ENCODE measurements at places on chromosomes 16 and 17.

DNA sequence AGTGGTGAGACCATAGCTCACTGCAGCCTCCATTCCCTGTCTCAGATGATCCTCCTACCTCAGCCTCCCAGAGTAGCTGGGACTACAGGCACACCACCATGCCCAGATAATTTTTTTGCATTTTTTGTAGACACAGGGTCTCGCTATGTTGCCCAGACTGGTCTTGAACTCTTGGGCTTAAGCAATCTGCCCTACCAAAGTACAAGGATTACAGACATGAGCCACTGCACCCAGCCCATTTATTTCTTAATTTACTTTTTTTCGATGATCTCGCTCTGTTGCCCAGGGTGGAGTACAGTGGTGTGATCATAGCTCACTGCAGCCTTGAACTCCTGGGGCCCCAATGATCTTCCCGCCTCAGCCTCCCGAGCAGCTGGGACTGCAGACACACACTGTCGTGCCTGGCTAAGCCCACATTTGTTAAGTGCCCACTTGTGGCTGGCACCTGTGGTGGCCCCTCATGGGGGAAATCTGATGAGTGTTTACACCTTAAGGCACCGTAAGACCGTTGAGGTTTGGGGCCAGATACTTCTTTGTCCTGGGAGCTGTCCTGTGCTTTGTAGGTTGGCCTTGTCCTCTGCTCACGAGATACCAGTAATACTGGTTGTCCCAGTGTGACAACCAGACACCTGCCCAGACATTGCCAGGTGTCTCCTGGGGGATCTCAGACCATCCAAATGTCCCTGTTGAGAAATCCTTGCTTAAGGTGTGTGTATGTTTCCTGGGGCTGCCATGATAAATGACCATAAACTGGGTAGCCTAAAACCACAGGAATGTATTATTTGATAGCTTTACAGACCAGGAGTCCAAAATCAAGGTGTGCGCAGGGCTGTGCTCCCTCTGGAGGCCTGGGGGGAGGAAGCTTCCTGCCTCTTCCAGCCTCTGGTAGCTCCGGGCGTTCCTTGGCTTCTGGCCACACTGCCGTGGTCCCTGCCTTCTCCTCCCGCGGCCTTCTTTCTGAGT lies 141.4 kb upstream of the GSE1 start:
- peak; percentile 65 for DNase-seq

DNA sequence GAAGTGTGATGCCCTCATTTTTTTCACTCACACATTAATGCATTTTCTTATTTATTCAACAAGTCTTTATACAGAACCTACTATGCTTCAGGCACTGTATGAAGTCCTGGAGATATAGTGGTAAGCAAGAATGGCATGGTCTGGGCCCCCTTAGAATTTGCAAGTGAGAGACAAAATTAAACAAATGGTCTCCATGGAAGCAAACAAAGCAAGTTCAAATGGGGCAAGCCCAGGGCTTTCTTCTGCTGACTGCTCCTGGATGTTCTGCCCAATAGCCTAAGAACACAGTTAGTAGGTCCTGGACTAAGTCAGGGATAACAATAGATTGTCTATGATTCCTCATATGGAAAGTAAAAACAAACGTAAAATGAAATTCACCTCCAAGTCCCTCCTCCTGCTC lies 31.3 kb upstream of the DDX52 start:
- no peak for DNase-seq

- DNase-seq, result no peak
Measured at GRCh38 chr16:2798723-2799204, 494 bp downstream of the PRSS41 start.

DNA sequence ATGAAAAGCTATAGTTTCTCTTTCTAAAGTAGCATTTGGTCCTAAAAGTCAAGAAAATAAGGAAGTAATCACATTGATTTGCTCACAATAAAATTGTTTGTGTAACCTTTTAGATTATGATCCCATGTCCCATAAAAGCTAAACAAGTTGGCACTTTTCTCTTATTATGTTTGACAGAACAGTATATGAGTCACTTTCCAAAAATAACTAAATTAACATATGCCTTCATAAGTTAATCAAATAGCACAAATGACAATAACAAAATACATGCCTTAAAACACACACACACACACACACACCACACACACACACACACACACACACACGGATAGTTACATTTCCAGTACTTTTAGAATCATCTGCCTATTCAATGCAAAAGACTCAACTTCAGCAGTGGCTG lies 2.8 kb downstream of the MED13 start:
- DNase-seq, result no peak

- DNase-seq, result peak; percentile 29
Measured at GRCh38 chr16:47142486-47142820, 1.3 kb downstream of the NETO2 start.

- DNase-seq, result no peak
Measured at GRCh38 chr17:33334703-33335102, 41.6 kb upstream of the ASIC2 start.

DNA sequence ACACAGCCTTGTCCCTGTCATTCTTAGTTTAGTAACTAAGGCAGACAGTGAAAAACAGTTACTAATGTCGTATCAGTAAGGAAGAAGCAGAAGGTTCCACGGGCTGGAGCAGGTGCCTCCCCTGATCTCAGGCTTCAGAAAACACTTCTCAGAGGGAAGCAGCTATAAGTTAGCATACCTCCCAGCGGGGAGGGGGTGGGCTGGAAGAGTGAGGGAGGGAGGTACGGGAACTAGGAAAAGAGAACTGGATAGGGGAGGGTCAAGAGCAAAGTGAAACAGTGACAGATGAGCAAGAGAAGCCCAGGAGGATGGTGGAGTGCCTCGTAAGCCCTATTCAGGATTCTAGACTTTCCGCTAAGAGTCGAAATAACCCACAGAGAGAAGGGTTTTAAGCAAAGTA lies 186.3 kb upstream of the XYLT1 start:
- no peak for DNase-seq

DNA sequence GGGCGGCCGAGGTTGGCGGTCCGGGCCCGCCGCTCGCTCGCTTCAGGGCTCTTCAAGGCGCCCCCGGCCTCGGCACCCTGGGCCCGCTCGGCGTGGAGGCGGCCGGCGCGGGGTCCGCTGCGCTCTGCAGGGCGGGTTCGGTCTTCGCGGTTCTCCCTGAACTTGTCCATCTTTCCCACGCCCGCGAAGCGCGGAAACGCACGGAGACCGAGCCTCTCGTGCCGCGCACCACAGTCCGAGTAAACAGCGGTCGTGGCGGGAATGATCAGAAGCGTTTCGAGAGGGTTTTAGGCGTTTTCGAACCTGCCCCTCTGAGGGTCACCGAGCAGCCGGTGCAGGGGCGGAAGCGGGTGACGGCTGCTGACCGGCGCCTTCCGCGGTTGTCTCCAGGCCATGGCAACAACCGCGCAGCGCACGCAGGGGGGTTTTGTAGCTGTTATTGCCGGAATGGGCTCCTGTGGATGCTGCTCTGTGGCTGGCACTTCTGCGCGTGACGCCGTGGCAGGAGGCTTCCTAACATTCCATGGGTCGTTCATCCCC lies 414 bp downstream of the NARF start:
- peak; percentile 41 for DNase-seq

GRCh38 chr17:41781404-41782110 lies 5.0 kb downstream of the JUP start:
- no peak for DNase-seq

- DNase-seq, result no peak
Measured at GRCh38 chr17:49676276-49676868, 1.5 kb downstream of the SPOP start.

DNA sequence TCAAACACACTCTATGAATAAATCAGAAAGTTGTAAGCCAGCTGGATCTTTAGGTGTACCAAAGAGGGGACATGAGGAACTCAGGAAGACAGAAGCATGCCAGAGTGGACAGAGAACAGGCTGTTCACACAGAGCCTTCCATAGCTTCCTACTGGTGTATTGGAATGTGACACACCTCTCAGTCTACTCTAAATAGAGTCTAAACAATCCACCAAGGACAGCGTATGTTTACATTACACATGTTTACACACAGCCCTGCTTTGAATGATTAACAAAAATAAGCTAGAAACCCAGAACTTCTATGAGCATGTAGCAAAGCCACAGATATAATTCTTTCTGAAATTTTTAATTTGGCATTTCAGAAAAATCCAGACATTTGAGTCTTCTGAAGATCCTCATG lies 1279.0 kb upstream of the CDH8 start:
- no peak for DNase-seq

DNA sequence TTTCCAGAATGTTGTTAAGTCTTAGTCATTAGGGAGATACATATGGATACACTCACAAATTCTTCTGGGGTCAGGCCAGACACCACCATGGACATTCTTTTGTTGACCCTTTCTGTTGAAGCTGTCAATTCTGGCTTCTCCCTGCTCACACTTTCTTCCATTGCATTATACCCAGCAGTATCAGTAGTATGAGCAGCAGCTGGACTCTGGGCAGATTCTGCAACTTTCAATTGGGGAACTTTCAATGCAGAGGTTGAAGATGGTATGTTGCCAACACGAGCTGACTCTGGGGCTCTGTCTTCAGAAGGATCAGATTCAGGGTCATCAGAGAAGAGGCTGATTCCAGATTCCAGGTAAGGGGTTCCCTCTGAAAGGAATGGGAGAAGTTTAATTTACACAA lies 45.8 kb downstream of the RND2 start:
- DNase-seq, result no peak

DNA sequence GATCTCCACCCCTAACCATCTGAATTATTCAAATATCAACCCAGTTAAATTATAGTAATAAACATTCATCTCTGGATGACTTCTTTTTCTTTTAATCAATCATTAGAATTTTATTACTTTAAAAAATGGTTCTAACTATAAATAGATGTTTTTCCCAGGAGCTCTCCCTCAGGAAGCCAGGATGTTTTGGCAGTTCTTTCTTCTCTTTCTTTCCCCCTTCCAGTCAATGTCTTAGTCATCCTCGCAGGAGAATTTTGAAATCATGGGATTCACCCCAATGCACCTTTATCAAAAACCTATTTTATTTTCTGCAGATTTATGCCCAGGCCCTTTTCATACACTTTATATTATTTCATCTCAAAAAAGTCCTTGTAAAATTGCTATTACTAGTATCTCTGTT lies 711.6 kb downstream of the CDH11 start:
- DNase-seq, result no peak

GRCh38 chr17:28997806-28998205 lies 8.0 kb downstream of the SEZ6 start:
- peak; percentile 86 for DNase-seq

Measured in NCI-H345 (cell line).